ENCODE measurements at places on chromosomes 5 and 9. TPM values are rescaled to one million over a fixed set of nuclear protein-coding genes. Genes with fewer than 3 reads are reported as not detected.
A peak's percentile ranks its signal among the peaks of the same experiment; 100 is the strongest.

DNA sequence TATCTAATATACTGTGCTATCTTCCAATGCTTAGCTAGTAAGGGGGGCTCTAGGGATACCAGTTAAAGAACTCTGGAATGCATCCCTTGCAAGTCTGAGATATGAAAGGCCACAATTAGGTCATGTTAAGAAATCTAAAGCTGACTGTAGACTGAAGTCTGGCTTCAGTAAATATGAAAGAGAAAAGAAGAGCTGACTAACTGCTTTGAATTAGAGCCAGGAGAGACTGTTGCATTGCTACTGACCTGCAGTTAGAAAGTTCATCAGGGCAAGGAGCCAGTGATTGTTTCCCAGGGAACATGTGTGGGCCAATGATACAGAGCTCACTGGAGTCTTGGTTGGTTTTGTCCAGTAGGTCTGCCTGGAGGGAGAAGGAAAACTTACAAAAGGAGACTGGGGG, 472.1 kb upstream of the TNC start:
- peaks cover 3% of the 10 kb centered on the region for H3K27me3 ChIP-seq
- H3K36me3 ChIP-seq, result no peaks in the 10 kb centered on the region
- no peak for DNase-seq
- H3K4me1 ChIP-seq, result no peaks in the 10 kb centered on the region
- H3K27ac ChIP-seq, result no peak overlapping the region

DNA sequence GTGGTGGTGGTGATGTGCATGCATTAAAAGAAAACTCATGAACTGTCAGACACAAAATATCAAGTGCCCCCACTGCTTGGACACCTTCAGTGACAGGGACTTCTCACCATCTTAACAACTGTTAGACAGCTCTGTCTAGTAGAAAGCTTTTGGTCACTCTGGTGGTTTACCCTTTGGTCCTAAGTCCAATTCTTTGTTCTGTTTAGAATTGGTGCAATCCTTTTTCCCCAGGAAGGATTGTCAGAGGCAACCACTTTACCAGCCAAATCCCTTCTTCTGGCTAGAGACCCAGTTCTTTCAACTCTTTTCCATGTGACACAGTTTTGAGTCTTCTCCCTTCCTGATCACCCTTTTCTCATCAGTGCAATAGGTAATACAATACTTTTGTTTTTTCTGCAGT, 140.2 kb downstream of the SEC61B start:
- no peak overlapping the region for H3K4me3 ChIP-seq
- peaks cover 28% of the 10 kb centered on the region for H3K4me1 ChIP-seq
- H3K36me3 ChIP-seq, result no peaks in the 10 kb centered on the region
- DNase-seq, result no peak
- H3K27ac ChIP-seq, result no peak overlapping the region

GRCh38 chr5:60463179-60463868, 236.6 kb downstream of the DEPDC1B start:
- no peaks in the 10 kb centered on the region for H3K36me3 ChIP-seq
- DNase-seq, result no peak
- no peaks in the 10 kb centered on the region for H3K4me1 ChIP-seq
- no peak overlapping the region for H3K4me3 ChIP-seq
- H3K27me3 ChIP-seq, result no peaks in the 10 kb centered on the region
- no peak overlapping the region for H3K27ac ChIP-seq

DNA sequence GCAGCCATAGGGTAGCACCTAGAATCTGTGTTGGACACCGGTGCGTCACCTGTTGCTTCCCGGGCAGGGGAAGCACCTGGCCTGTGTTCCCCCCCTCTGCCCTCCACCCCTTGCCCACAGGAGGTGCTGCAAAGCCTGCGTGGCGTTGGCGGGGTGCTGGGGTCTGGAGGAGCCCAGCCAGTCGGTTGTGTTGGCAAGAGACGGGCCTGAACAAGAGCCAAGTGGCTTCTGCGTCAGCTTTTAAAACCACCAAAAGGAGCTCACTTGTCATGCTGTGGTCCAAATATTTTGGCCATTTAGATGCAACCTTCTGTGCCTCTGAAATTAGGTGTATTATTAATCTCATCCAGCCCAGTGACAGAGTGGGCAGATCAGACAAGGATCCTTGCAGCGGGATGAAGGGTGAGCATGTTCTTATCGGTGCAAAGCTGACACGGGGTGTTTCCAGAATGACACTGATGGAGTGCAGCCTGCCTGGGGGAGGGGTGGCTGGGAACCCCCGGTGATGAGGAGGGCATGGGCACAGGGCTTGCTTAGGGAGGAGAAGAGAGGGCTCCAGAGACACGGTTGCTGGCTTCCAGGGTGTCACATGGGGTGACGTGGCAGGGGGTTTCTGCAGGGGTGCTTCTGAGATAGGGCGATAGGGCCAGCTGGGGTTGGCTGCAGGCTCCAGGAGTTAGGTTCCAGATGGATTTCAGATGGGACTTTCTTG, 9.7 kb upstream of the RXRA start:
- H3K4me1 ChIP-seq, result no peaks in the 10 kb centered on the region
- no peaks in the 10 kb centered on the region for H3K36me3 ChIP-seq
- no peak for DNase-seq
- H3K27me3 ChIP-seq, result peaks cover 15% of the 10 kb centered on the region
- no peak overlapping the region for H3K4me3 ChIP-seq
- H3K27ac ChIP-seq, result no peak overlapping the region

DNA sequence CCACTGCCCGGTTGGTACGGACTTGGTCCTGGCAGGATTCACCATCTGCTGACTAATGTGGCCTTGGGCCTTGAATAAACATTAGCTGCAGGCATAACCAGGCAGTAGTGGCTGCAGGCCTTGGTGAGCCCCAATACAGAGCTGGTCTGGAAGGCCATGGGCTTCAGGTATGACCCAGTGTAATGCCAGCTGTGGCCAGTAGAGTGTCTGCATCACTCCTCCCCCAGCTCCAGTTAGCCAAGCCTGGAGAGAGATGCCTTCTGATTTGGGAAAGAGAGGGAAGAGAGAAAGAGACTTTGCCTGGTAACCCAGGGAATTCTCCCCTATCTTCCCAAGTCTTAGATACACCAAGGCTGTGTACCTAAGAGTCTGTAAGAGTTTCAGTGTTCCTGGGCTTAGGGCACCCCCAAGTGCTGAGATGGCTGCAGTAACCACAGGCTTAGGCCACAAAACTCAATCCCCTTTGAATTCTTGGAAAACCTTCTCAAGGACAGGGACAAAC, 5.6 kb upstream of the C5 start:
- peaks cover 5% of the 10 kb centered on the region for H3K36me3 ChIP-seq
- H3K27ac ChIP-seq, result no peak overlapping the region
- H3K4me1 ChIP-seq, result no peaks in the 10 kb centered on the region

GRCh38 chr5:158644301-158644700, 455.4 kb downstream of the EBF1 start:
- no peak for DNase-seq
- H3K4me1 ChIP-seq, result no peaks in the 10 kb centered on the region
- H3K27ac ChIP-seq, result no peak overlapping the region
- no peaks in the 10 kb centered on the region for H3K36me3 ChIP-seq
- no peak overlapping the region for H3K4me3 ChIP-seq

SH3RF2 gene
- total RNA-seq, result 0.57 TPM

SHOC1 gene
- total RNA-seq, result not detected

DNA sequence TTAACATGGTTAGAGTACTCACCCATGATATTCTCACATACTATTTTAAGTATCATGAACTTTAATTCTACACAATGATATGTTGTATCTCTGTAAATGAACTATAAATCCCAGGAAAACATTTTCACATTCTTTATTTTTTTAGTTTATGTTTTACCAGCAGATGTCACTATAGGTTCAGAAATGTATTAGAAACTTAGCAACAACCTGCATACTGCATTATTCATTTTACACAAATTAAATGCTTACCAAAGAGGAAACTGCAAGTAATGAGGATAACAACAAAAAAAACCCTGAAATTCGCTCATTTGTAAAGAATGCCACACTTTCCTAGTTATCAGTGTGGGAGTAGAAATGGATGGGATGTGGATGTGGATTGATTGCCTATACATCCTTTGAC, 217.5 kb upstream of the OTULINL start:
- no peak overlapping the region for H3K4me3 ChIP-seq
- H3K27me3 ChIP-seq, result peaks cover 2% of the 10 kb centered on the region
- DNase-seq, result no peak
- H3K4me1 ChIP-seq, result peaks cover 47% of the 10 kb centered on the region
- H3K36me3 ChIP-seq, result no peaks in the 10 kb centered on the region
- H3K27ac ChIP-seq, result no peak overlapping the region

GRCh38 chr9:121125590-121125989, 50.8 kb downstream of the CNTRL start:
- peaks cover 67% of the 10 kb centered on the region for H3K36me3 ChIP-seq
- no peaks in the 10 kb centered on the region for H3K27me3 ChIP-seq
- no peak overlapping the region for H3K4me3 ChIP-seq

GRCh38 chr9:135500071-135500524, 384 bp upstream of the MRPS2 start:
- H3K4me3 ChIP-seq, result peak overlapping the region; percentile 90
- peaks cover 7% of the 10 kb centered on the region for H3K27me3 ChIP-seq
- DNase-seq, result no peak
- H3K36me3 ChIP-seq, result peaks cover 35% of the 10 kb centered on the region
- no peak overlapping the region for H3K27ac ChIP-seq
- peaks cover 15% of the 10 kb centered on the region for H3K4me1 ChIP-seq

All from activated T-helper 2 cell treated with anti-CD3 and anti-CD28 coated beads, Interferon-gamma antibody, Interleukin-2, Interleukin-4, amounts not matched to agents 10 μg/mL and 5 μg/mL and 100 μg/mL, durations not matched to agents 14 hours and 24 hours and 36 hours (primary cell).